ENCODE measurements at places on chromosomes 5 and 9.

- DNase-seq = peak; percentile 9
These were observed 136.9 kb downstream of the SIL1 start for GRCh38 chr5:139061274-139061673.

DNA sequence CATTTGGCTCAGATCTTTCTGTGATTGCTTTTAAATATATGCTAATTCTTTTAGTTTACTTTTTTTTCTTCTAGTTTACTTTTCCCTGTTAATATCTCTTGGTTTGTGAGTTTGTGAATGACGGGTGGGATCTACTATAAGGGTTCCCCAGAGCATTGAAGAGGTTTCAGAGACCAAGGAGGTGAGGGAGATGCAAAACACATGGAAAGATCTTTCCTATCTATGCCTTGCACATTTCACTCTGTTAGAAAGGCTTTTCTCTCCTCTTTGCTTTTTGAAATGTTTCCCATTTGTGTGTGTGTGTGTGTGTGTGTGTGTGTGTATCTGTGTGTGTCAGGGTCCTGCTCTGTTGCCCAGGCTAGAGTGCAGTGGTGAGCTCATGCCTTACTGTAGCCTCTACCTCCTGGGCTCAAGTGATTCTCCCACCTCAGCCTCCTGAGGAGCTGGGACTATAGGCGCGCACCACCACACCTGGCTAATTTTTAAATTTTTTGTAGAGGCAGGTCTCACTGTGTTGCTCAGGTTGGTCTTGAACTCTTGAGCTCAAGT, 50.7 kb downstream of the CNTLN start:
- DNase-seq = no peak

DNA sequence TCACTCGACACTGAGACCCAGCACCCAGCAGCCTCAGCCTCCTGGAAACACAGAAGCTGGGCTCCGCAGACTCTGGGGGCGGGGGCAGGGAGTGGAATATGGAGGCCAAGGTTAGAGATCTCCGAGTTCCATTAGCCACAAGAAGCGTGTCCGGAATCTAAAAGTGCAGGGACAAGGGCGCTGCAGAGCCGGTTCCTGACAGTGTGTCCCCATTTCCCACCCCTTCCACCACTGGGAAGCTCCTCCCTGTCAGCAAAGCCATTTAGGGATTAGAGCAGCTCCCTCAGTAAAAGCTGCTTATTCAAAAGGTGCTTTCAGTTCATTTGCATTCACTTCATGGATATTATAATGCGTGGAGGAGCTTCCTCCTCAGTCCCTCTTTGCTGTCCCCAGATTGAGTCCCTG, 74.1 kb upstream of the HSPA9 start:
- DNase-seq = no peak

DNA sequence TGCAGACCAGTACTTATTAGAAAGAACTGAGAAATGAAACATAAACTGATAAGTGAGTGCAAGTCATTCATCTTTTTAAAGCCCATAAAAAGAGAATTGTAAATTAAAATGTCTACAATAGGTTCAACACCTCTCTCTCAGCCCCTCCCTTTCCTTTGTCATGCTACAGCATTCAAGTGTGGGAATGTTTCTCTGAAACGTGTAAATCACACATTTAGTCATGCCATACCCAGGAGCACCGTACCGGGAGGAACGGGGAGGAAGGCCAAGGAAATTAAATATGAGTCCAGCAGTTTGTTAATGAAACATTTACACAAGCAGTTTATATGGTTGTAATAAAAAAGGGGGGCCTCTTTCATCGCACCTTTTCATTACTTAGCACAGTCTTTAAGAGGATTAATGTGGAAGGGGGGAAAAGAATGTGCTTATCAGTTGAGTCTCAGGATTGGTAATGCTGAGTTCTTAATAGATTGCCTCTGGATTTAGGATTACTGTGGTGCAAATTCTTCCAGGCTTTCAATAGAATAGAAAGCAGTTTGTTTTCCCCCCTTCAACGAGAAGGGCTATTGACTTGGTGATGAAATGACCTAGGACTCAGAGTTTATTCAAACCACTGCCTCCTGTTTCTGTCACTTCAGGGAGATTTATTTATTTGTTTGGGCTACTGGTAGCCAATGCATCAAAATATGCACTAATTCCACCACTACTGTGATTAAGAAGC, 176.0 kb upstream of the ZNF608 start:
- no peak for DNase-seq

DNA sequence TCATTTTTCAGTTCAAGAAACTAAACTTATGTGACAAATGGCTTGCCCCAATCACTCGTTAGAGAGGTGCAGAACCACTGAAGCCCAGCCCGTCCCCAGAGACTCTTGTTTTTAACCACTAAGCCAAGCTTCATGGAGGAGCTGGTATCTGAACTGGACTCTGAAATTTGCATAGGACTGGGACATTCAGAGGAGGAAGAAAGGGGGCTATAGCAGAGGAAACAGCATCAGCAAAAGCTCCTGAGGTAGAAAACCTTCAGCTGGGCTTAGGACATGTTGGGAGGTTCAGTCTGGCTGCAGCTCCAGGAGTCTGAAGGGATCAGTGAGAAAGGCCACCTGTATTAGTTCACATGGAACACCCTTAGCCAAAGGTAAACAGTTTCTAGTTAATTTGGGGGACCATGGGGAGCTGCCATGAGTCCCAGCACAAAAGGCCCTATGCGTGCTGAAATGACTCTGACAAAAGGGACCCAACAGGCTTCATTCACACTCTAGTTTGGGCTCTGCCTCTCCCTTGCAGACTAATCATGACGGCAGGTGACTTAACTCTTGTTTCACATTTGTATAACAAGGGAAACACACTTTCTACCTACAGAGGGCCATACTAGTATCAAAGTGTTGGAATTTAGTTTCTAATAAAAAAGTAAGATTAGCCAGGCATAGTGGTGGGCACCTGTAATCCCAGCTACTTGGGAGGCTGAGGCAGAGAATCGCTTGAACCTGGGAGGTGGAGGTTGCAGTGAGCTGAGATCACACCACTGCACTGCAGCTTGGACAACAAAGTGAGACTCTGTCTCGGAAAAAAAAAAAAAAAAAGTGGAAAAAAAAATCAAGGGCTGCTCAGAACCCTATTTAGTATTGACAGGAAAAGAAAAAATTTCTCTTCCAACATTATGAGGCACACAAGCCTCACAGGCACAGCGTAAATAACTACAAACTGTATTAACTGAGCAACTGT, 10.2 kb downstream of the FBXO10 start:
- DNase-seq = no peak

GRCh38 chr9:113645227-113645977, 181.9 kb downstream of the RGS3 start:
- DNase-seq = no peak

- no peak for DNase-seq
These were observed 19.5 kb downstream of the GFPT2 start for GRCh38 chr5:180333661-180334060.

All from tongue (tissue), 3 donors.